T-helper 2 cell (primary cell): ENCODE measurements at places on chromosomes 7 and 10.

DNA sequence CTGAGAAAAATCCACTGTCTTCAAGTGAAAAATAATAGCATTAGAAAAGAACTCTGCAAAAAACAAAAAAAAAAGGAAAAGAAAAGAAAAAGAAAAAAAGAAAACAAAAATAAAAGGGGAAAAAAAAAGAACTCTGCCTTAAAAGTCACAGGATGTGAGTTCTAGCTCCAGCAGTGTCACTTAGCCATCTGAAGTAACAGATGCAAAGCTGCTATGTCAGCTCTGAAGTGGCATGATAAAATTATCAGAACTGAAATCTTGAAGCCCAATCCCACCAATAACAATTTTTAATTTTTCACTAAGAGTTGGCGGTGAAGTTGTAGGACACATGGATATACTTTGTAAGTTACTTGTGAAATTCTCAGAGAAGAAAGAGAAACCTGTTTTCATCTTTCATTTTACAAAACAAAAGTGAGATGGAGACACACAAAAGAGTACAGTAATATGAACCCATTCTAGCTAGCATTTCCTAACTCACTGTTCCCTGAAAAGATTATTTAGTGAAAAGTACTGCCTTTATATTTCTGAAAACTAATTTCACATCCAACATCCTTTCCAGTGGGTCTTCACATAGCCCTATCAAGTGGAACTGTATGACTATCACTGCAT lies 103.5 kb downstream of the ELAPOR2 start:
- DNase-seq: no peak

- no peak for DNase-seq
These were observed 39.4 kb downstream of the BTBD16 start for GRCh38 chr10:122310311-122311050.

DNA sequence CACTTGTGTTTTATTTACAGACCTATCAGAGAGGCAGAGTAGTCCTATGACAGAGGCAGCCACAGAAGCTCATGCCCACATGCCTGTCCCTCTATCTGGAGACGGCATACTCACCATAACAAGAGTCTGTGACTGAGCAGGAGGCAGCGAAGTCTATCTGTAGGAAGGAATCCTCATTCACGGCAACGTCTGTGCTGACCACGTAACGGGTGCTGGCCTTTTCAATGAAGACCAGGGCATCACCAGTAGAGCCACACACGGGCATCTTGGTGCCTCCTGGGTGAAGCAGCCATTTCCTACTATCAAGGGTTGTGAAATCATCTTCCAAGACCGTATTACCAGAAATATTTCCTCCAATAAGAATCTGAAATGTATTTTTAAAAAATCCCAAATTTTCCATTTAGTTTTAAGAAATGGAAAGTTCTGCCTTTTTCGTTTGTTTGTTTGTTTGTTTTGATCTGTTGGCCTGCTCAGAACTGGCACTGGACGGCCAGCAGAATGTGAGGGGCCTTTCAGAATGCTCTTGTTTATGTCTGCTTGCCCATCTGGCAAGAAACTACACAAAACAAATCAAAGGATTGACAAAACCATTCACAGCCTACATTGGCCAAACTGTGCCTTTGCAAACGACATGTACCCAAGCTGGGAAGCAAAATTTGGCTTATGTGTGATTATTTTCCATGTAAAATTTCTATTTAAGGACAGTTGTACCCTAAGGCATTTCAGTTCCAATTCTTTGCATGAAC lies 93.1 kb upstream of the SLC26A5 start:
- no peak for DNase-seq

GRCh38 chr10:55065185-55065584 lies 264.2 kb upstream of the PCDH15 start:
- DNase-seq: no peak

- peak; percentile 89 for DNase-seq
These were observed 290.7 kb downstream of the CCDC3 start for GRCh38 chr10:12710594-12711349.

- no peak for DNase-seq
These were observed 100.7 kb downstream of the PTPRN2 start for GRCh38 chr7:158486919-158487318.

GRCh38 chr7:100163871-100164270 lies 4.5 kb downstream of the GAL3ST4 start:
- DNase-seq: no peak

- DNase-seq: no peak
These were observed 306.7 kb downstream of the CRPPA start for GRCh38 chr7:16114633-16115032.

- no peak for DNase-seq
These were observed 114.2 kb downstream of the PRKAG2 start for GRCh38 chr7:151762583-151763245.

- no peak for DNase-seq
These were observed 47.2 kb downstream of the SORBS1 start for GRCh38 chr10:95513941-95514392.

- no peak for DNase-seq
These were observed 38.4 kb upstream of the PHYHIPL start for GRCh38 chr10:59138052-59138451.

GRCh38 chr10:5942474-5942873 lies 34.9 kb downstream of the IL15RA start:
- DNase-seq: no peak

DNA sequence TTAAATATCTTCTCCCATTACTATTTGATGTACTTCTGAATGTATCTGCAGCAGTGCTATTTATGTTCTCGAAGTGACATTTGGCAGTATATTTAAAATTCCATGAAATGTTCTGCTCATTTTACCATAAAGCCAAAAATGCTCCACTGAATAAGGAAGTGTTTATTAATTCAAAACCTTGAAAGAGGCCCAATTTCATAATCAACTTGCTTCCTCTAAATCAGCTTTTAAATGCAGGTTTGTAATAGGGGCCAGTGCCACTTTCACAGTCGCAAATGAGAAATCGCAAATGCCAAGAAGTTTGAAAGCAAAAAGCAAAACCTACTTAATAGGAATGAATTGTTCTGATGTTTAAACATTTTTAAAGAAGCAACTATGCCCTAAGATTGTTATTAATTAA lies 11.4 kb downstream of the NHLRC2 start:
- DNase-seq: no peak

DNA sequence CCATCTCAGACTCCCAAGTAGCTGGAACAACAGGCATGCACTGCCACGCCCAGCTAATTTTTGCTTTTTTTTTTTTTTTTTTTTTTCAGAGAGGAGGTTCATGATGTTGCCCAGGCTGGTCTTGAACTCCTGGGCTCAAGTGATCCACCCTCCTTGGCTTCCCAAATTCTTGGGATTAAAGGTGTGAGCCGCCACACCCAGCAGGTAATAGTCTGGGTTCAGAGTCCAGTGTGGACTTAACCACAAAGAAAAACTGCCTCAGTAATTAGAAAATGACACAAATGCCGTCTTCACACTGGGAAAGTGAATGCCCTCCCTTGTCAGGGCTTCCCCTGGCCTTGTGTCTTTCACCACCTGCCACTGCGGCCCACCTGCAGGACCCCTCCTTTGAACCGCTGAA lies 101.1 kb downstream of the RAB11FIP2 start:
- no peak for DNase-seq

DNA sequence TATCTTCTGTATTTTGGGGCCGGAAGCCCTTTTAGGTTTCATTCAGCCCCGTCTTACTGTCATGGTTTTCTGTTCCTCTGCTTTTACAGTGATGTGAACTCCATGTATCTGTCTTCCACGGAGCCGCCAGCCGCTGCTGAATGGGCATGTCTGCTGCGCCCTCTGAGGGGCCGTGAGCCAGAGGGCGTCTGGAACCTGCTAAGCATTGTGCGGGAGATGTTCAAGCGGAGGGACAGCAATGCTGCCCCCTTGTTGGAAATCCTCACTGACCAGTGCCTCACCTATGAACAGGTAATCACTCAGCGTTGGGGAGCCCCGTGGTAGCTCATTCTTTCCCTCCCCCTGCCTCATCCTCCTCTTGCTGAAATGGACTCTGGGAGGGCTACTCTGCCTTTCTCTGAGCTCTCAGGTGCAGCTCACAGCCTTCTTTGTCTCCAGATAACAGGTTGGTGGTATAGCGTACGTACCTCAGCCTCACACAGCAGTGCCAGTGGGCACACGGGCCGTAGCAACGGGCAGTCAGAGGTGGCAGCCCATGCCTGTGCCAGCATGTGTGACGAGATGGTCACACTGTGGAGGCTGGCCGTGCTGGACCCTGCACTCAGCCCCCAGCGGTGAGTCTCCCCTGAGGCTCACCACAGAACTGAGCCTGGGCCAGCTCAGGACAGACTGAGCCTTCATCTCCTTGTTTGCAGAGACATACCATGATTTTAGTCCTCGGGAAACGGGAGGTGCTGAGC lies 5.7 kb downstream of the ZSWIM8 start:
- no peak for DNase-seq

DNA sequence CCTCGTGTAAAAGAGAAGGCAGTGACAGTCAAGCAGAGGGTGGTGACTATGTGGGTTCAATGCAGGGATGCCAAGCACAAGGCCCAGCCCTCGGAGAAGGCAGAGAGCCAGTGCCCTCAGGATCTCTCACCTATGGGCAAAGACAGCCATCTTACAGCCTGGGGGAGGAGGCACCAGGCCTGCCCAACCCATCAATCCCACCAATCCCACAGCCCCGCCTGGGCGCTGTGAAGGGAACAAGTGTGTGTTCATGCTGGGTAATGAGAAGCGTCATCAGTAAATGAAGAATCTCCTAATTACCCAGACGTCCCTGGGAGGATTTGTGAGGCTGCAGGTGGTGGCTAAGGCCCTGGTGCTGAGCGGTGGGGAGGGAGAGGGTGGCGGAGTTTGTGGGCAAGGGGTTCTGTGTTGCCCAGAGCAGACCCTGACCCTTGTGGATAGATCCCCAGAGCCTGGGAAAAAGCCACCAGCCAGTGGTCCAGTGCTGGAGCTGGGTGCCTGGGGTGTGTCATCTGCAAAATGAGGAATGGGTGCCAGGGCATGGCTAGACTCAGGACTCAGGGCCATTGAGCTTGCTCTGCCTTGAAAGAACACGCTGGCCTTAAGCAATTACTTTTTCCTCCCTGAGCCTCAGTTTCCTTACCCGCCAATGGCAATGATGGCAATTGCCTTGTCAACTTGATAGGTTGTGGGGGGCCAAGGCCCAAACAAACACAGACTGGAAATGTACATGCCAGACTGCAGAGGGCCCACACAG lies 128.1 kb upstream of the UNC5B start:
- no peak for DNase-seq

DNA sequence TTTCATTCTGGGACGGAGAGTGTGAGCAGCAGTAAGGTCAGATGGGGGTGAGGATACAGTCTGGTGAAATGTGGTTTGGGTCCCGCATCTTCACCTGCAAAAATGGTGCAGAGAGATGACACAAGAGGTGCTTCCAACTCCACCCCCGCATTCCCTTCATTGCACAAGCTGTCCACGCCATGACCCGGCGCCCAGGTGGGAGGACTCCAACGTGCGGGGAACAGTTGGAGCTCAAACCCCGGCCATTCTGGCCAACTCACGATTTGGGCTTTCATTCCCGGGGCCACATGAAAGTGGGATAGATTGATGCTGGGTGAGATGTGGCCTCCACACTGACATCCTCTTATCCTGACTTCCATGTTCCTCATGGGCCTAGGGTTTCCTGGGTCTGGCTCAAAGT lies 34.6 kb upstream of the ZNF273 start:
- DNase-seq: no peak

DNA sequence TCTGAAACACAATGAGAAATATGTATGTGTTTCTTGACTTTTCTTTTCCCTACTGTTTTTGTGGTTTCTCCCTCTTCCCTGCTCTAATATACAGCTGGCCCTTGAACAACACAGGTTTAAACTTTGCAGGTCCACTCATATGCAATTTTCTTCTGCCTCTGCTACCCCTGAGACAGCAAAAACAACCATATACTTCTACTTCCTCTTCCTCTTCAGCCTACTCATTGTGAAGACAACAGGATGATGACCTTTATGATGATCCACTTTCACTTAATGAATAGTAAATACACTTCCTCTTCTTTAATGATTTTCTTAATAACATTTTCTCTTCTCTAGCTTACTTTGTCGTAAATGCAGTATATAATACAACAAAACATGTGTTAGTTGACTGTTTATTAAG lies 35.0 kb upstream of the DGKB start:
- no peak for DNase-seq

DNA sequence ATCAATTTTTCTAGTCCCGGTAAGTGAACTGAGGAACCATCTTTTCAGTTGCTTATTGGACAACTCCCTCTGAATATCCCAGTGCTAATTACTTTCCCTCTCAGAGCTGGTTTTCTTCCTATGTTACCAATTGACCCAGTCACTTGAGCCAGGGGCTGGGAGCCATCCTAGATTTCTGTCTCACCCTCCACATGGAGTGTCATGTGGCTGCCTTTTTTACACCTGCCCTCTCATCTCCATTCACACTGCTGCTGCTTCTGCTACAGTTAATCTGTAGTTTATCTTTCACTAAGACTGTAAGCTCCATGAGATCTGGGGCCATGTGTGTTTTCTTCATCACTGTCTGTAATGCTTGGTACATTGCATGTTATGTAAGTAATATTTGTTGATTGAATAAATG lies 35.8 kb downstream of the VCL start:
- no peak for DNase-seq

GRCh38 chr10:77090381-77091356 lies 546.9 kb downstream of the KCNMA1 start:
- DNase-seq: peak; percentile 73

GRCh38 chr7:156019308-156019707 lies 207.0 kb upstream of the SHH start:
- no peak for DNase-seq

GRCh38 chr10:69489506-69490090 lies 38.3 kb downstream of the TSPAN15 start:
- DNase-seq: no peak

- DNase-seq: no peak
These were observed 21.3 kb downstream of the FAM107B start for GRCh38 chr10:14753441-14753840.

DNA sequence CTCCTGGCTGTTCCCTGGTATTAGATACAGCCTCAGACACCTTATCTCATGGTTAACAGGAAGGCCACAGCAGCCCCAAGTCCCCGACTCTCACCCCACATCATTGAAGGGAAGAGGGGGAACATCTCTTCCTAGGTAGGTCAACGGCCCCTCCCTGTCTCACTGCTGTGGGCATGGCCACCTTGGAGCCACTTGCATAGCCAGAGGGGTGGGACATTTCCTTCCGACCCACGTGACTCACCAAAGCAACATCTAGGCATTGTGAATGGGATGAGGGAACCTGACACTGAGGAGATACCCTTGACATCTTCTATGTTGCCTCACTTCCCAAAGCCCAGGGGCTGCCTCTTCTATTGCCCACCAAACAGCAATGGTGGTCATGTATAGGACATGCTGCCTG lies 68.5 kb upstream of the GPR26 start:
- no peak for DNase-seq

DNA sequence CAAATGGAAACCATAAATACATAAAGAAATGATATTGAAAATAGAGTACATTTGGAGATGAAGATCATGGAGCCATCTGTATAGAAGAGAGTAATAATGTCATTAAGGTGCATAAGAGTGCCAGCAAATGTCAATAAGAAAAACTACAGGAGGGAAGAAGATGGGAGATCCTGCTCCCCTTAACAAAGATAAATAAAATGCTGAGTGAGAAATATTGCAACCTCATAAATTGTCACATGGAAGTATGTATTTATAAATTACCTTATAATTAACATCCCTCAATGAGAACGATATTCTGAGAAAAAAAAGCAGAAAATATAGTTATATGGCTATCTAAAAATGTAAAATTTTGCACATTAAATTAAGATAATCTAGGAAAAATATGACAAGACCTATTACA lies 155.2 kb upstream of the PRSS1 start:
- DNase-seq: no peak

- no peak for DNase-seq
These were observed 14.8 kb upstream of the LRRC17 start for GRCh38 chr7:102897856-102898531.
